ENCODE measurements at places on chromosomes 1 and 21.

GRCh38 chr1:243921111-243921510 lies 71.1 kb upstream of the AKT3 start:
- no peak overlapping the region for H3K4me3 ChIP-seq
- peaks cover 8% of the 10 kb centered on the region for H3K27me3 ChIP-seq
- no peaks in the 10 kb centered on the region for H3K4me1 ChIP-seq
- H3K27ac ChIP-seq: no peak overlapping the region

DNA sequence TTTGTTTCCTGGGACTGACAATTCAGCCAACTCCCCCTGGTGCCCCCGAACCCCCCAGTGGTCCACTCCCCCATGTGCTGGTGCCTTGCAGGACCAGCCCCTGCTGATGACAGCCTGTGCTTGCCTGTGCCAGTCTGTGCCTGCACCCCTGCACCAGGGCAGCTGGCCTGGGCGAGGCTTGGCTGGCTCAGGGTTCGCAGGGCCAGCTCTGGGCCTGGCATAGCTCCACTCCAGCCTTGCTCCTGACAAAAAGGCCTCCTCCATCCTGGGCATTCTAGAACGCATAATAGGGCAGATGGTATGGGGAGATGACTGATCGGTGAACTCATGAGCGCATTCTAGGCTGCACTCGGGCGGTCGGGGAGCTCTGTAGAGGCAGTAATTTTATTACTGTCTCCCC lies 5.4 kb downstream of the CNTN2 start:
- no peak overlapping the region for H3K27ac ChIP-seq
- H3K4me1 ChIP-seq: no peaks in the 10 kb centered on the region
- no peak for DNase-seq
- no peak overlapping the region for H3K4me3 ChIP-seq
- no peaks in the 10 kb centered on the region for H3K36me3 ChIP-seq
- H3K27me3 ChIP-seq: peaks cover 31% of the 10 kb centered on the region

DNA sequence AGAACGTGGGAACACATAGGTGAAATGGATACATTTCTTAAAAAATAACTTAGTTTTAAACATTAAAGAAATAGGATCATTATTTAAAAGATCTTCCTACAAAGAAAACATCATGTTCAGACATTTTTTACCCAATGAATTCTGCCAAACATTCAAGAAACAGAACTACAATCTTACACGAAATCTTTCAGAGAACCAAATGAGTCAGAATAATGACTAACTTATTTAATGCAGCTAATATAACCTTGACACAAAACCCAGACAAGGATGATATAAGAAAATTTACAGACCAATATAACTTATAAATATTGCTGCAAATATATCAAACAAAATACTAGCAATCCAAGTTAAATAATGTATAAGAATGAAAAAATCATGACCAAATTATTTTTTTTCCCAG lies 220.1 kb upstream of the KCNK2 start:
- no peak for DNase-seq
- H3K4me1 ChIP-seq: no peaks in the 10 kb centered on the region
- no peaks in the 10 kb centered on the region for H3K36me3 ChIP-seq
- H3K27ac ChIP-seq: no peak overlapping the region
- no peak overlapping the region for H3K4me3 ChIP-seq
- no peaks in the 10 kb centered on the region for H3K27me3 ChIP-seq

DNA sequence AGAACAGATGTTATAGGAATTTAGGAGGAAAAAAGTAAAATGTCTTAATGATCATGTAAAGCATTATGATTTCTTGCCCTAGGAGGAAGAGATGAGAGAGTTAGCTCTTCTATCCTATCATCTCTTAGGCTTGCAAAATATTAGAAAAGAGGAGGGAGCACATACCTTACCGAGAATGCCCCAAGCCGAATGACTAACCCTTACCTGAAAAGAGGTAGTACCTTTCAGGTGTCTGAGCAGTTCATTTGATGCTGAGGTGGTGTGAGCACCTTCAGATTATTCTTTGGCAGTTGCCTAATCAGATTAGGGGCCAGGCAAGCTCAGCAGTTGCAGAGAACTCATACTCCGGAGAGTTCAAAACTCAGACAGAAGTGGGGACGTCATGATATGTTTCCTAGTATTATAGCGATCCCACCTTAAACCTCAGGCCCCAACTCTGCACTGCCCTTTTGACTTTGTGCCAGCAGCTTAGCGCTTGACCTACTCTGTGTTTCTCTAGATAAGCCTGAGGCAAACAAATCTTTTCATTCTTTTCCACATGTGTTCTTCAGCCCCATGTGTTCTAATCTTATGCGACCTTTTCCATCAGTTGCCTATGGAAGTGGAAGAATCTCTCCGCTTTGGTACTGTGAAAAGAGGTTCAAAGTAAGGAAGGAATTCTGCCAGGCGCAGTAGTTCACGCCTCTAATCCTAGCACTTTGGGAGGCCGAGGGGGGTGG lies 52.5 kb downstream of the ATP2B4 start:
- 0 out of 2 replicates have a peak overlapping the region, but pooled peaks have one; percentile 31 for H3K27ac ChIP-seq
- H3K27me3 ChIP-seq: no peaks in the 10 kb centered on the region
- H3K4me1 ChIP-seq: peaks cover 25% of the 10 kb centered on the region
- no peak overlapping the region for H3K4me3 ChIP-seq
- peaks cover 59% of the 10 kb centered on the region for H3K36me3 ChIP-seq

- H3K36me3 ChIP-seq: no peaks in the 10 kb centered on the region
- H3K4me1 ChIP-seq: no peaks in the 10 kb centered on the region
- no peaks in the 10 kb centered on the region for H3K27me3 ChIP-seq
- DNase-seq: no peak
- H3K4me3 ChIP-seq: no peak overlapping the region
Measured at GRCh38 chr1:55311979-55312378, 96.8 kb upstream of the USP24 start.

- no peaks in the 10 kb centered on the region for H3K27me3 ChIP-seq
- no peaks in the 10 kb centered on the region for H3K4me1 ChIP-seq
- H3K36me3 ChIP-seq: no peaks in the 10 kb centered on the region
Measured at GRCh38 chr1:176575991-176576390, 113.0 kb downstream of the PAPPA2 start.

DNA sequence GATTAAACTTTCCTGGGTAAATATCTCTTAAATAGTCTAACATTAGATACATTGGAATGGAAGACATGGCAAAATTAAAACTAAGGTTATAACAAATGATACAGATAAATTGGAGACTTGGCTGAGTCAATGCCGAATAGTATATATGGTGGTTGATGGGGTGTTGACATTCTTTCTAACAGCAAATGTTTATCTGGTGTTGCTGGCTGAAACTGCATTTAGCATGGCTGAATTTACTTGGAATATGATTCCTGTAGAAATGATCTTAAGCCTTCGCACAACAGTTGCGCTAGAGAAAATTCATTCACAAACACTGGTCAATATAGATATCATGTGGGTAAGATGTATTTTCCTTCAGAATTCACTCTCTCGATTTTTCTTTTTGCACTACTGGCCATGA lies 646.0 kb upstream of the CXADR start:
- no peaks in the 10 kb centered on the region for H3K27me3 ChIP-seq
- no peak for DNase-seq
- H3K4me3 ChIP-seq: no peak overlapping the region
- H3K36me3 ChIP-seq: no peaks in the 10 kb centered on the region
- no peaks in the 10 kb centered on the region for H3K4me1 ChIP-seq

GRCh38 chr1:6359216-6360116 lies 34.1 kb downstream of the ACOT7 start:
- peaks cover 30% of the 10 kb centered on the region for H3K4me1 ChIP-seq
- no peak overlapping the region for H3K4me3 ChIP-seq
- peak overlapping the region; percentile 66 for H3K27ac ChIP-seq
- peaks cover 15% of the 10 kb centered on the region for H3K36me3 ChIP-seq
- no peaks in the 10 kb centered on the region for H3K27me3 ChIP-seq

- peaks cover 3% of the 10 kb centered on the region for H3K27me3 ChIP-seq
- no peaks in the 10 kb centered on the region for H3K4me1 ChIP-seq
- no peak for DNase-seq
- H3K27ac ChIP-seq: no peak overlapping the region
Measured at GRCh38 chr1:209344156-209344555, 239.4 kb upstream of the CAMK1G start.

DNA sequence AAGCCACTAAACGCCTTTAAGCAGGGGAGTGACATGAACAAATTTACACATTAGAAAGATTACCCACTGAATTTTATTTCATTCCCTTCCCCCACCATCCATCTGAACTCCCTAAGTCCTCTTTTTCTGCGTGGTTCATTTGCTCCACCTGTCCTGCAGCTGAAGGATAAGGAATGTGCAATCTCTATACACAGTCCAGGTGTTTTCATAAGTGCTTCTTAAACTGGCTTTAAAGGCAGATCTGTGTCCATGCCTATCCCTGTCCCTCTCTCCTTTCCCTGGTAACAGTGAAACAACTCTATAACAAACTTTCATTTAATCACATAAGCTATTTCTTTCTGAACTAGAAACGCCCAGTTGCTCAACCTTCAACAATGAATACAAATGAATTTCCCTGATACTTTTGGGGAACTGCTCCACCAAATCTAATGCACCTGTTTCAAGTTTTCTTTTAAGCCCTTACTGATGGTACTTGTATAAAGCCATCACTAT lies 8.4 kb downstream of the GSTM3 start:
- no peak overlapping the region for H3K27ac ChIP-seq
- H3K27me3 ChIP-seq: peaks cover 13% of the 10 kb centered on the region
- no peaks in the 10 kb centered on the region for H3K4me1 ChIP-seq

DNA sequence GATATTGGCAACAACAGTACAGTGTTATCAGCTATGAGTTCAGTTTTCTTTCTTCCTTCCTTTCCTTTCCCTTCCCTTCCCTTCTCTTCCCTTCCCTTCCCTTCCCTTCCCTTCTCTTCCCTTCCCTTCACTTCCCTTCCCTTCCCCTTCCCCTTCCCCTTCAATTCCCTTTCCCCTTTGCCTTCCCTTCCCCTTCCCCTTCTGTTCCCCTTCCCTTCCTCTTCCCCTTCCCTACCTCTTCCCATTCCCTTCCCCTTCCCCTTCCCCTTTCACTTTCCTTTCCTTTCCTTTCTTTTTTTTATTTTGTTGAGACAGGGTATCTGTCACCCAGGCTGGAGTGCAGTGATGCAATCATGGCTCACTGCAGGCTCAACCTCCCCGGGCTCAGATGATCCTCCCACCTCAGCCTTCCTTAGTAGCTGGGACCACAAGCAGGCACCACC lies 72.3 kb upstream of the CAPZB start:
- H3K36me3 ChIP-seq: no peaks in the 10 kb centered on the region
- H3K4me3 ChIP-seq: no peak overlapping the region
- H3K27ac ChIP-seq: no peak overlapping the region
- no peak for DNase-seq
- no peaks in the 10 kb centered on the region for H3K27me3 ChIP-seq
- H3K4me1 ChIP-seq: no peaks in the 10 kb centered on the region

DNA sequence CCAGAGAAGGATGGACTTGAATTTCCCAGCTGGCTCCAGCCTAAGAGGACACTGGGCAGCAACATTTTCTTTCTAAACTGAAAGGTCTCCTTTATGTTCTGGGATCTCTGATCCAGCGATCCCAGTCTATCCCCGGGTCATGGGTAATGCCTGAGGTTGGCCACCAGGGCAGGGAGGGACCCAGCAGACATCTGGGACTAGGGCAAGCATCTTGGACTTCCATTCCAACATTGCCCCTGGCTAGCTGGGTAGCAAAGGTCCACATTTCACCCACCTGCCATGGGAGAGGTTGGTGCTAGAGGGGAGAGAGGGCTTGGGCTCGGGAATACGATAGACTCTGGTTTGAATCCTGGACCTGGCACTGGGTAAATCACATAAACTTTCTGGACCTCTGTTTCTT lies 84.6 kb downstream of the LRRN2 start:
- no peak for DNase-seq
- no peaks in the 10 kb centered on the region for H3K4me1 ChIP-seq
- H3K36me3 ChIP-seq: no peaks in the 10 kb centered on the region
- no peak overlapping the region for H3K4me3 ChIP-seq
- H3K27me3 ChIP-seq: no peaks in the 10 kb centered on the region

GRCh38 chr1:212231372-212231771 lies 53.8 kb upstream of the PPP2R5A start:
- H3K4me1 ChIP-seq: no peaks in the 10 kb centered on the region
- no peak overlapping the region for H3K27ac ChIP-seq
- H3K36me3 ChIP-seq: no peaks in the 10 kb centered on the region
- H3K27me3 ChIP-seq: no peaks in the 10 kb centered on the region
- H3K4me3 ChIP-seq: no peak overlapping the region
- no peak for DNase-seq

DNA sequence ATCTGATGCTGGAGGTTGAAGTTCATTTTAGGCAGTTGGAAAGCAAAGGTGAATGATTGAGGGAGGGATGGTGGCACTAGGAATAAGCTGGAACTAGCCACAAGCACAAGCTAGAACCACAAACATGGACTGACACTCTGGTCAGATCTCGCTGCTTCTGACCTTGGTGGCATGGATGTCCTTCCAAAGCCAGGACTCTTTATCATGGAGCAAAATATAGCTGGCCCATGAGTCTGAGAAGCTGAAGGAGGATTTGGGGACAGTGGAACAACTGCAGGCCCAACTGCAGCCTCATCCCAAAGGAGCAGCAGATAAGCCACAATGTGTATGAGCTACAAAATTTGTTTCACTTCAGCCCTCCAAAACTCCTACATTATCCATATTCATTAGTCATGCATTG lies 35.5 kb downstream of the SRSF11 start:
- H3K4me3 ChIP-seq: no peak overlapping the region
- H3K4me1 ChIP-seq: no peaks in the 10 kb centered on the region
- DNase-seq: no peak
- peaks cover 19% of the 10 kb centered on the region for H3K36me3 ChIP-seq
- H3K27ac ChIP-seq: no peak overlapping the region
- no peaks in the 10 kb centered on the region for H3K27me3 ChIP-seq

- H3K36me3 ChIP-seq: no peaks in the 10 kb centered on the region
- no peak overlapping the region for H3K27ac ChIP-seq
- DNase-seq: no peak
- H3K4me3 ChIP-seq: no peak overlapping the region
Measured at GRCh38 chr1:91844862-91845528, 41.0 kb downstream of the TGFBR3 start.

DNA sequence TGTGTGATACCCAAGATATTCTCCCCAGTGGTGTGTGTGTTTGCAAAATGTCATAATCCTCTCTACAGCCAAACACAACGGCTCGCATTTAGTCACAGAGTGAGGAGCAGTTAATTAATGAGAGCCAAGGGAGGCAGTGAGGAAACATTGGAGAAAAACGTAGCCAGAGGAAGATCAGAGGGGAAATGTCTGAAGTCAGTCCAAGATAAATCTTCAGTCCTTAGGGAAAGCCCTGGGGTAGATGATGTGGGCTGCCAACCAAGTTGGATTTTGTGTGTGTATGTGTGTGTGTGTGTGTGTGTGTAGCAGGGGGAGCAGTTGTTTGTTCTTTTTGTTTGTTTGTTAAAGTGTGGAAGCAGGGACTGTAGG lies 201.0 kb upstream of the PTBP2 start:
- H3K27ac ChIP-seq: no peak overlapping the region
- no peaks in the 10 kb centered on the region for H3K4me1 ChIP-seq
- H3K4me3 ChIP-seq: no peak overlapping the region
- H3K27me3 ChIP-seq: no peaks in the 10 kb centered on the region
- H3K36me3 ChIP-seq: no peaks in the 10 kb centered on the region
